ENCODE measurements at places on chromosomes 5 and 9. TPM values are rescaled to one million over a fixed set of nuclear protein-coding genes. Genes with fewer than 3 reads are reported as not detected.

GRCh38 chr9:5361326-5362010 is 21.8 kb upstream of the RLN1 start:
- no peak for DNase-seq
- no peak overlapping the region for H3K27ac ChIP-seq
- no peaks in the 10 kb centered on the region for H3K27me3 ChIP-seq

DNA sequence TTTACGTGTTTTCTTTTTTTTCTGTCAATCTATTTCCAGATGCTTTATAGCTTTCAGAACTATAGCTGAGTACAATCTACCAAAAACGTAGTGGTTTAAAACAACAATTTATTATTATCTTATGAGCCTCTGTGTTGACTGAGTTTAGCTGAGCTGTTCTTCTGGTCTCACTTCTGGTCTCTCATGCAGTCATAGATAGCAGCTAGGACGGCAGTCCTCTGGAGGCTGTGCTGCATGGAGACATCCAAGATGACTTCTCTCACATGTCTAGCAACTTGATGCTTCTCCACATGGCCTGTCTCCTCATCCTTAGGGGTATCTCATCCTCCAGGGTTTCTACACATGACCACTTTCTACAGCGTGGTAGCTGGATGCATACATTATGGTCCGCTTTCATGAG is 22.0 kb upstream of the RAD23B start:
- peaks cover 5% of the 10 kb centered on the region for H3K4me1 ChIP-seq
- DNase-seq = no peak
- peaks cover 4% of the 10 kb centered on the region for H3K27me3 ChIP-seq

GRCh38 chr9:15191378-15191777 is 115.6 kb downstream of the TTC39B start:
- H3K4me3 ChIP-seq = no peak overlapping the region
- no peaks in the 10 kb centered on the region for H3K27me3 ChIP-seq
- H3K4me1 ChIP-seq = peaks cover 20% of the 10 kb centered on the region
- DNase-seq = peak; percentile 58
- H3K27ac ChIP-seq = peak overlapping the region; percentile 2
- H3K36me3 ChIP-seq = peaks cover 54% of the 10 kb centered on the region

Gene DNAI1
- not detected for total RNA-seq

DNA sequence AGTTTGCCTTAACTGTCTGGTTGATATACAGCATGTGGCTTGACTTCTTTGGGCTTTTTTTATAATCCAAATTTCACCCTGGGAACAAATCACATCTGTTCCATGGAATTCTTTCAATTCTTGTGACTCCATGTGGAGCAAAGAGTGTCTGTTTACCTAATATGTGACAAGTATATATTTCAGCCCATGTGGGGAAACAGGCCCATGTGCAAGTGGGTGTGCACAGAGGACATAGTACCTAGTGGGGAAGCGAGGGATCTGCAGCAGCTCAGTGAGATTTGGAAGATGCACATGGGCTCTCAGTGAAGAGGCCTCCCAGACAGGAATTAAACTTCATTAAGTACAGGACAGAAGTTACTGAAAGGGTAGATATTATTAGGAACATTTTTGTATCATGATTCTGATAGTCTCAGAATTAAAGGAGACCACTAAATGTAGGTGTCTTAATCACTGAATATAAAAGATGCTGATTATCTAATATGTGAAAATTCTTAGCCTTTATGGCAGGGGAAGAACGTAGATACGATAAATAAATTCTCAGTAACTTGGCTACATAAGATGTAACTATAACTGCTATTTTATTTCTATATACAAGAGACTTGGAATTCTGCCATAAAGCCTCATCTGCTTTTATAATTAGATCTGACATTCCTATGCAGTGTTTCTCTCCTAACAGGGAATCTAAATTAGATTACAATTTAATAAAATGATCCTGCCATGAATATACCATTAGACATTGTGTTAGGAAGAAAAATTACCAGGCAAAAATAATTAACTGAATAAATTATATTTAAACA is 181.2 kb downstream of the SLC12A2 start:
- H3K4me1 ChIP-seq = no peaks in the 10 kb centered on the region
- no peak overlapping the region for H3K27ac ChIP-seq
- H3K27me3 ChIP-seq = no peaks in the 10 kb centered on the region
- no peak overlapping the region for H3K4me3 ChIP-seq
- H3K36me3 ChIP-seq = no peaks in the 10 kb centered on the region

DNA sequence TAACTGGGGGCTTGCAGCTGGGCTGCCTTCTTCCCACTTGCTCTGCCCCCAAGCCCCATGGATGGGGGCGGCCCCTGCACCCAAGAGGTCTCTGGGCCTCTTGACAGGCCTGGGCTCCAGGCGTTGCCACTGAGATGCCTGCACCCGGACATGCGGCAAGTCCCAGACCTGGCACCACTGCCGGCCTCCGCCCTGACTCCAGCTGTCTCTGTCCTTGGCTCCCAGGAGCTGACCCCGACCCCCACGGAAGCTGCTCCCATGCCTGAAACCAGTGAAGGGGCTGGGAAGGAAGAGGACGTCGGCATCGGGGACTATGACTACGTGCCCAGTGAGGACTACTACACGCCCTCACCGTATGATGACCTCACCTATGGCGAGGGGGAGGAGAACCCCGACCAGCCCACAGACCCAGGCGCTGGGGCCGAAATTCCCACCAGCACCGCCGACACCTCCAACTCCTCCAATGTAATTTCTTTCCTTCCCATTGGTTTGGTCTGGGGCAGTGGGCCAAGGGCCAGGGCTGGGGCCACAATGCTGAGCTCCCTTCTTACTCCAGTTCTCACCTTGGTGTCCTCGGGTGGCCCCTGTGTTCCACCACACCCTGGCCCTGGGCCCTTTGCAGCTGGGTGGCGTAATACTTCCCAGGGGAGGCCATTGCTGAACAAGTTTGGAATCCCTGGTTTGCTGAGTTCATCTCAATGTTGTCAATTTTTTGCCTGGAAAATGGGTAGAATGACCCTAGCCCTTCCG is 88.6 kb downstream of the COL5A1 start:
- peaks cover 2% of the 10 kb centered on the region for H3K27me3 ChIP-seq
- DNase-seq = no peak
- peaks cover 8% of the 10 kb centered on the region for H3K4me1 ChIP-seq
- H3K36me3 ChIP-seq = no peaks in the 10 kb centered on the region
- no peak overlapping the region for H3K4me3 ChIP-seq

Gene MOCS2
- total RNA-seq = 30.7 TPM

Gene SLC34A3
- total RNA-seq = not detected
